RWPE2 (cell line): ENCODE measurements at places on chromosomes 1 and 21.

- no peak for DNase-seq
Observed at GRCh38 chr1:198660341-198661261, 21.8 kb downstream of the PTPRC start.

- no peak for DNase-seq
Observed at GRCh38 chr1:221865808-221866207, 123.9 kb upstream of the DUSP10 start.

DNA sequence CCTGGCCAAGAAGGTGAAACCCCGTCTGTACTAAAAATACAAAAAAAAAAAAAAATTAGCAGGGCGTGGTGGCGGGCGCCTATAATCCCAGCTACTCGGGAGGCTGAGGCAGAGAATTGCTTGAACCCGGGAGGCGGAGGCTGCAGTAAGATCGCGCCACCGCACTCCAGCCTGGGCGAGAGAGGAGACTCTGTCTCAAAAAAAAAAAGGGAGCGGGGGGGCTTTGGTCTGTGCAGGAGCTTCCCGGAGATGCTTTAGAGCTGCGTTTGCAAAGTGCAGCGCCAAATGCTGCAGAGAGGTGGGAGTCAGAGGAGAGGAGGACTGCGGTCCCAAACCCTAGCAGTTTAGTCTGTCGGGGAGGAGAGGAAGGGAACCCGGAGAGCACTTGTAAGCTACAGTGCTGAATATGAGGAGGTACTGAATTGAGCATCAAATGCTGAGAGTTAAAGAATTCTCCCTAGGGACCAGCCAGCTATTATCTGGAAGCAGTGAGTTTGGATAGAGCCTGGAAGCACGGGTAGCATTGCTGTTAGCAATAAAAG lies 569 bp downstream of the FALEC start:
- DNase-seq: no peak

DNA sequence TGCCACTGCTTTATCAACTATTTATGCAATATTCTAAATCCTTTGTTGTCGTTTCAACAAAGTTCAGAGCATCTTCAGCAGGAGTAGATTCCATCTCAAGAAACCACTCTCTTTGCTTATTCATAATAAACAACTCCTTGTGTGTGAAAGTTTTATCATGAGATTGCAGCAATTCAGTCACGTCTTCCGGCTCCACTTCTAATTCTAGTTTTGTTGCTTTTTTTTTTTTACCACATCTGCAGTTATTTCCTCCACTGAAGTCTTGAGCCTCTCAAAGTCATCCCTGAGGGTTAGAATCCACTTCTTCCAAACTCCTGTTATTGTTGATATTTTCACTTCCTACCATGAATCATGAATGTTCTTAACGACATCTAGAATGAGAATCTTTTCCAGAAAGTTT lies 14.8 kb upstream of the ETS2 start:
- no peak for DNase-seq
